ENCODE measurements at places on chromosomes 7 and 10.

GRCh38 chr7:23544913-23545354 lies 13.2 kb upstream of the TRA2A start:
- DNase-seq, result no peak

DNA sequence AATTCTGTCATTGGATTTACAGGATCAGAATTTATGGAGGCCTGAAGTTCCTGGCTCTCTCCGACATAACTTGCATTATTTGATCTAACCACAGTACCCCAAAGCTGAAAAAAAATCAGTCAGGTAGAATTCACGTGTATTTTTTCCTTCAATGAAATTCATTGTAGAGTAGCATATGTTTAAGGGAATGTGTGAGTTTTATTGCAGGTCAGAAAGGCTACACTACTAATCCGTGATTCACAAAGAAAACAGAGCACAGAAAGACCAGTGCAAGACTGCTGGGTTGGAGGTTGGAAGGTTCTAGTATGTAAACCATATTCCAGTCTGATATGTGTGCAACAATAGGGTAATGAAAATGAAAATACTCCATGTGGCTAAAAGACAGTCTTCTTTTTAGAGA lies 247.0 kb upstream of the FERD3L start:
- no peak for DNase-seq

- DNase-seq, result no peak
Measured at GRCh38 chr10:61883371-61884025, 18.0 kb upstream of the ARID5B start.

GRCh38 chr7:80372415-80372814 lies 139.4 kb downstream of the GNAT3 start:
- no peak for DNase-seq

DNA sequence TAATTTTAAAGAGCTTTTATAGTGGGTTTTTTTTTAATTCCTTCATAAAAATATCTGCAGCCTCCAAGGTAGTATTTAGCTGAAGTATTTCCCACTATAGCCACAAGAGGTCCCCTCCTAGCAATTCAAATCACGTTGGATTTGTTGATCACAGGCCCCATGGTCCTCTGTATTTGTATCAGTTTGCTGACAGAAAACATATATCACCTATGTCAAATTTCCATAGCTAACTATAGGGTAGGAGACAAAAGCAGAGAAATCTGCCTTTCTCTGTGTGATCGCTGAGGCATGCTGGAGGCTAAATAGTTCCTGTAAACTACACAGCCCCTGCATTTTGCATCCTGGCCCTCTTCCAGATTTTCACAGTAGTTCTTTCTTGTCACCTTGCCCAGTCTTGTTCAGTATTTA lies 1.7 kb upstream of the CTNNA3 start:
- DNase-seq, result no peak

DNA sequence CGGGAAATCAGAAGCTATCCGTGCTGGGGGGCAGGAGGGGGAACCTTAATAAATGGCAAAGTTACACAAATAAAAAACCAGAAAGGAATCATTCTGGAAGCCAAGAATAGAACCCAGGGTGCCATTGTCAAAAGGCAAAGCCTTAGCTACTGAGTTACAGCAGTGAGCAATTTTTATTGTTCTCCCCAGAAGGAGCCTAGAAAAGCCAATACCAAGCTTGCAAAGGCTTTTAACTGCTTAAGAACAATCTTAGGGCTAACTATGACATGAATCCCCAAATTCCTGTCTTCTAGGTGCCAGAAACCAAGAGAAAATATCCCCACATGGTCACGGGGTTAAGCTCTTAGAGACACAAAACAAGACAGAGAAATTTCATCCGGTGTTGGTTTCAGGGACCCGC lies 482.7 kb downstream of the CCSER2 start:
- no peak for DNase-seq
